ENCODE measurements at places on chromosomes 3 and 15.

- DNase-seq, result peak; percentile 12
Observed at GRCh38 chr3:71578054-71578751, 5.3 kb downstream of the FOXP1 start.

- DNase-seq, result no peak
Observed at GRCh38 chr3:177600411-177600810, 403.1 kb upstream of the TBL1XR1 start.

DNA sequence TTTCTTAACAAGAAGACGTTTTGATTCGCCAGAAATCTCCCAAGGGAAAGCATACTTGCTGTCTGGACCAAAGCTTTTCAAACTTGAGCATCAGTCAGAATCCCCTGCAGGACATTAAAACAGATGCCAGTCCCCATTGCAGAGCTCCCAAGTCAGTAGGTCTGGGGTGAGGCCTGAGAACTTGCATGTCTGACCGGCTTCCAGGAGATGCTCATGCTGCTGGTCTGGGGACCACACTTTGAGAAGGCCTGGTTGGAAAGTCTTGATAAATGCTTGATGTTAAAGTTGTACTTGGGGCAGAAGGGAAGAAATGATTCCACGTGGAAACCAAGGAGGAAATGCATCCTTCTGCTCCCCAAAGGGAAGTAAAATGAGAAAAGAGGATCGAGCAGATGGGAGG, 24.3 kb upstream of the CAV3 start:
- DNase-seq, result no peak

DNA sequence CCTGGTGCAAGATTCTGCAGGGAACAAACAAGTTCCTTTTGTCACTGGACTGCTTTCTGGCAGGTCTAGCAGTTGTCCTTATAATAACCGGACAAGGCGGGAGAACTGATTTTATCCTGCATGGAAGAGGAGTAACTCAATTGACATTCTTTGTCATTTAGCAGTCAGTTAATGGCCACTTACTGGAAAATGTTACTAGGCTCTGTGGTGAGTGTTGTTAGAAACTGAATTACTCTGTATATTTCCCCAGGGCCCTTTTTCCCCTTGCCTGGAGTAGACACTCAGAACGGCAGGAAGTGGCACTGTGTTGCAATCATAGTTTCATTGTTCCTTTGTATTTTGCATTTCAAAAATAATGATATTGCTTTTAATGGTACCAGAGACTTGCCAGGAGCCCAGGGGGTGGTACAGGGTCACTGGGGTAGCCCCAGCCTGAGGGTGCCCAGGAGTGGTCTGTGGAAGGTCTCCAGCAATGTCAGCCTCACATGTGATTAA, 318.6 kb upstream of the LRRFIP2 start:
- peak; percentile 52 for DNase-seq

- DNase-seq, result peak; percentile 47
Observed at GRCh38 chr15:89150762-89151664, 62.8 kb downstream of the ABHD2 start.

GRCh38 chr3:52714335-52715302, 8.7 kb downstream of the SPCS1 start:
- no peak for DNase-seq

- DNase-seq, result no peak
Observed at GRCh38 chr15:44087578-44088465, 107.2 kb downstream of the FRMD5 start.

GRCh38 chr15:89486726-89487050, 9.7 kb downstream of the RHCG start:
- peak; percentile 37 for DNase-seq

- DNase-seq, result no peak
Observed at GRCh38 chr15:34049112-34049511, 10.1 kb upstream of the AVEN start.

- DNase-seq, result no peak
Observed at GRCh38 chr3:25259871-25260270, 168.2 kb upstream of the RARB start.

DNA sequence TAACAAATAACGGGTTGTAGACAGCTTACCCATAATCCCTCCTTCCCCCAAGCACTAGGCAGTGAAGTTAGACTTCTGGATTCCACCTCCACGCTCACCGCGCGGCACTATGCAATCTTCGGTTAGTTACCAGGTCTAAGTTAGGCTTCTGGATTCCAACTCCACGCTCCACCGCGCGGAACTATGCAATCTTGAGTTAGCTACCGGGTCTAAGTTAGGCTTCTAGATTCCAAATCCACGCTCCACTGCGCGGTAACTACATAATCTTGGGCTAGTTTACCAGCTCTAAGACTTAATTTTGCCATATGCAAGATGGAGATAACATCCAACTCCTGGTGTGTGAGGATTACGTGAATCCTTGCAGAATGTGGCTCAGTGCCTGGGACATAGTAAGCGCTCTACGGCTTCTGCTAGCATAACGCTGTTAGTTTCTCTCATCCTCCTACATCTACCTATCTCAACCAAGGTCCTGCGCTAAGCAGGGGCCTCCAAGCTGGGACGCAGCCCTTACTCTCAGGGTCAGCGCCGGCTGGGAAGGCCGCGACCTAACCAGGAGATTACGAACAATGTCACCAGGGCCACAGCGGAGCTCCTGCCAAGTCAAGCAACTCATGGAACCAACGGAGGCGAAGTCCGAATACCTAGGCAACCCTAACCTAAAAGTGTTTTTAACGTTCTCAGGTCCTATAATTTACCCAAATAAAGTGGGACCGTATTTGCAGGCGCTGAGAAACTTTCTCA, 497 bp upstream of the RPLP1 start:
- DNase-seq, result no peak

GRCh38 chr3:42980909-42981308, 1.8 kb downstream of the GASK1A start:
- DNase-seq, result peak; percentile 27

- peak; percentile 72 for DNase-seq
Observed at GRCh38 chr3:124559846-124560574, 170.2 kb upstream of the UMPS start.

- DNase-seq, result no peak
Observed at GRCh38 chr15:61315471-61315870, 86.4 kb upstream of the RORA start.

GRCh38 chr15:67977414-67978089, 76.6 kb upstream of the PIAS1 start:
- peak; percentile 37 for DNase-seq

DNA sequence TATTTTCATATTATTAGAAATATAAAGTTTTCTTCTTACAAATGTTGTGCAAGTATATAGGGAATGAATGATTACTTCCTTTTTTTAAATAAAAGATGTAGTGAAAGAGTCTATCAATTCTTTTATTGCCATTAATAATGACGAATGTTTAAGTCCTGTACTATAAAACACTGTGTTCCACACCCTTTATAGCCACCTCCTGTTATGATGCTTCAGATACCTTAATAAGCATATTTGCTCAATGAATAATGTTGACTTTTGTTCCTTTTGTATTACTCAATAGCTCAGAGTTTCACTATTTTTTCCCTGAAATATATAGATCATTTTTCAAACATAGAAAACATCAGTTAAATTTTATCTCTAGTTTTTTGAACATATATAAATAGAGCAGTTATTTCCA, 378.2 kb upstream of the THBS1 start:
- no peak for DNase-seq

- DNase-seq, result no peak
Observed at GRCh38 chr3:34793057-34793456, 846.3 kb upstream of the ARPP21 start.

DNA sequence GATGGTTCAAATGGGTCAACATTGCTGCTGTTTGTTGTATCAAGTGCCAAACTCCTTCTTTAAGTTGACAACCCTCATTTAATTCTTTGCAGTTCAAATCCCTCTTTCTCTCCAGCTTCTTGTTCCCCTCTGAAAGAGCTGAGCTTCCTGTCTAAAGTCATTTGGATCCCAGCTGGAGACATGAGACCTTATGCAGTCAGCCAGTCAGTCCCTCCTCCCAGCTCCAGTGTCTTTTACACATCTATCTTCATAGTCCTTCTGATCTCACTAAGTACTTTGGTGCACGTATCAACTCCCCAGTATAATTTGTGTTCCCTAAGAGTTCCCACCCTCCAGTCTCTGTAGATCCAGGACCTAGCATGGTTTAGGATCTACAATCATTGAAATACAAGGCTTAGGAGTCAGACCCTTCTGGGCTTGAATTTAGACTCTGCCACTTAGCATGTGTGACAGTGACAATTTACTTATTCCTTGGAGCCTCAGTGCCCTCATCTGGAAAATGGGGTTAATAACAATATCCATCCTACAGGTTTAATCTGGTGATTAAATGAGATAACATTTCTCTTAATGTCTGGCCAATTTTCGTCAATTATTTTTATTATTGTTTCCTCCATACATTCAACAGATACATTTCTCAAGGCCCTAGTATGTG, 102.8 kb upstream of the SEMA6D start:
- no peak for DNase-seq

DNA sequence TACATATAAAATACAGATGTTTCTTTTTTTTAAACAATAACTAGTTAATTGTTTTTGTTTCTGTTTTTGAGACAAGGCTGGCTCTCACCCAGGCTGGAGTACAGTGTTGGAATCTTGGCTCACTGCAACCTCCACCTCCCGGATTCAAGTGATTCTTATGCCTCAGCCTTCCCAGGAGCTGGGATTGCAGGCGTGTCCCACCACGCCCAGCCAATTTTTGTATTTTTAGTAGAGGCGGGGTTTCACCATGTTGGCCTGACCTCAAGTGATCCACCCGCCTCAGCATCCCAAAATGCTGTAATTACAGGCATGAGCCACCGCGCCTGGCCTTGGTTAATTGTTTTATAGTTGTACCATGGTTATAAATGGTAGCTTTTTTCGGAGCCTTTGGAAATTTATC, 72.3 kb downstream of the PIAS1 start:
- DNase-seq, result no peak

DNA sequence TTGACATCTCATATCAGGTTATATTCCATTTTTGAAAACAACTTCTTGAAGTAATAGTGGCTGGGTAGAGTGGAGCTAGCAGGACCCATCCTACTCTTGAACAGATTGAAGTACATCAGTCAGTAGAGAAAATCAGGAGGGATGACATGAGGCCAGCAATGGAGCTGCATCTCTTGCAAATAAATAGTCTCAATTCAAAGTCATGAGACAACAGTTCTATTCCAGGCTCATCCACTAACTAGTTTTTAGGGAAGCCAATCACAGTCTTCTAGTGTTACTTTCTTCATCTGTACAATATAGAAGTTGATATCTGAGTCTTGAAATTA, 477.2 kb downstream of the RBMS3 start:
- no peak for DNase-seq

DNA sequence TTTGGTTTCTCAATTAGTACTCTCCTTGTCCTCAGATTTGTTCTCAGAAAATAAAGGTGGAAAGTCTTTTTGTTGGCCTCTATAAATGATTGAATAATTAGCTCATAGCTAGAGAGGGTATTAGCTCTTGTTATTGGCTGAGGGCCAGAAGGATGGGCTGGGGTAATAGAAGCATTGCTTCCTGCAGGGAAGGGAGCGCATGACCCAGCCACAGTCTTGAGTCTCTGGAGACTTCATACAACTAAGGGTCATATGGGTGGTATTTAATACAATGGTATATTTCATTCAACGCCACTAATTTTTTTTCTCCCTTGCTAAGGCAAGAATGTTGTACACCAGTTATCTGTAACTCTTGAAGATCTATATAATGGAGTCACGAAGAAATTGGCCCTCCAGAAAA, 8.4 kb downstream of the DNAJA4 start:
- no peak for DNase-seq

- DNase-seq, result no peak
Observed at GRCh38 chr3:9217784-9218513, 31.5 kb downstream of the SRGAP3 start.

DNA sequence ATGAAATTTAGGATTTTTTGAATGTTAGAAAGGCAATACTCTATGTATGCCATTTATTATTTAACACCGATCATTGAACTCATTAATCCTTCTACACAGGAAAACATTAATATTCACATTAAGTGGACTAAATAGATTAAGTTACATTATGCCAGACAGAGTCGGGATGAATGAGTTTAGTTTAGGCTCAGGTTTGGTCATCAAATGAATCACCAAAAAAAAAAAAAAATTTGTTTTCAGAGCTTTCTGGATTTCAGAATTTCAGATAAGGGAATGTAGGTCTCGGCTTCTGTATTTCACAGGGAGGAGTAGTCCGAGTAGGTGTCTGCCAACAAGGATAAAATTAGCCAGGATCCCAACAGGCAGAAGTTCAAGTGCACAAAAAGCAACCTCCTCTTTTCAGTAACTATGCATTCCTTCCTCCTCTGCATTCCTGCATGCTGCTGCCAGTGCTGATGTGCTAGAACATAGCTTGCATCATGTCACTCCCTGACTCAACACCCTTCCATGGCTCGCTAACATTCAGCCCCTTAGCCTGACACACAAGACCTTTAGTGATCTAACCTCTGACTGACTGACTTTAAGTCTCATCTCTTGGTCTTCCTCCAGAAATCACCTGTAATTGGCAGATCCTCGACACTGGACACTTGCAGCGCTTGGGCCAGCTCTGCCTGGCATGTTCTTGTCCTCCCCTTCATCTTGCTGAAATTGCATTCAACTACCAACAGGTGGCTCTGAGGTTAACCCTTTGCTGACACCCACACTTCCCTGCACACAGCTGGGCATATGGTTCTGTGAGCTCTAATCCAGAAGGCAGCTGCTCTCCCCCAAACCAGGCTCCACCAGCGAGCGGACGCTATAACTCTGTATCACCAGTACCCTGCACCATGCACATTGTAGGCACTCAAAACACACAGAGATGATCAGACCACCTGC, 145.4 kb upstream of the PROK2 start:
- DNase-seq, result no peak

DNA sequence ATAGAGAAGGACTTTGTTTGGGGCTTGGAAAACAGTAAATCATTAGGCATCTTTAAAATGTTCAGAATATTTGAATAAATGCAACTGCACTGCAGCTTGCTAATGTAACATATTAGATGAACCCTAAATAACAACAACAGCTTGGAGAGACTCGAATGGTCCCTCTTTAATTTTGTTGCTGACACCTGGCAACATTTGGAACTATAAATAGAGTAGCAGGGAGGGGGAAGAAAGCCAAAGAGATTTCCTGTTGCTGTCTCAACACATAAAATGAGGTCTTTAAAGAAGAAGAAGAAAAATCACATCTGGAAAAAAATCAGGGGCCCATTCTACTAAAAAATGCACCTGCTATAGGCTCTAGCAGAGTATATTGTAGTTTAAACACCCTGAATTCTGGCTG, 49.9 kb upstream of the DPPA4 start:
- DNase-seq, result no peak

Data from KBM-7 (cell line).